Activated naive CD8-positive, alpha-beta T cell treated with anti-CD3 and anti-CD28 coated beads, Interleukin-2, amount 10 ng/mL, durations not matched to agents 7 days and 5 days (primary cell): ENCODE measurements at places on chromosomes 16 and 17. TPM values are rescaled to one million over a fixed set of nuclear protein-coding genes. Genes with fewer than 3 reads are reported as not detected.

NAGS gene
- total RNA-seq, result 1.4 TPM

GRCh38 chr16:10964891-10965326 is 20.5 kb downstream of the CLEC16A start:
- H3K27me3 ChIP-seq, result no peaks in the 10 kb centered on the region
- H3K27ac ChIP-seq, result no peak overlapping the region
- no peak for DNase-seq
- H3K36me3 ChIP-seq, result peaks cover 42% of the 10 kb centered on the region

DNA sequence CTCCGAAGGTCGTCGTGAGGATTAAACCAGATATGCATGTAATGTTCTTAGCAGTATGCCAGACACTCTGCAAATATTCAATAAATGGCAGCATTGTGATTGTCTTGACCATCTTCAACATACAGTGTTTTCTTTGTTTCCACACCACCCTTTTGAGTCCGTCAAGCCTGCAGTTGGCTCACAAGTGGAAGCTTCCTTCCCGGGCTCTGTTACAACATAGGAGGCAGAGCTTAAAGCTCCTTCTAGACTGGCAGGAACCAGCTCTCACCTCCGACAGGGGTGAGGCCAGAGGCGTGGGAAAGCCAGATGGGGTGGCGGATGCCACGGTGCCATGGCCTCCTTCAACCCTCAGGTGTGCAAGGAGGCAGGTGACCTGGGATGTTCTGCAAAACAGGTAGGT is 138.3 kb downstream of the FOXL1 start:
- H3K4me3 ChIP-seq, result no peak overlapping the region
- H3K27ac ChIP-seq, result no peak overlapping the region
- H3K27me3 ChIP-seq, result peaks cover 5% of the 10 kb centered on the region
- no peak for DNase-seq
- no peaks in the 10 kb centered on the region for H3K36me3 ChIP-seq

- DNase-seq, result no peak
- peak overlapping the region; percentile 99 for H3K27ac ChIP-seq
- peak overlapping the region; percentile 94 for H3K4me3 ChIP-seq
- H3K27me3 ChIP-seq, result no peaks in the 10 kb centered on the region
Measured at GRCh38 chr17:35541434-35541833, 4.0 kb upstream of the SLFN12L start.

DNA sequence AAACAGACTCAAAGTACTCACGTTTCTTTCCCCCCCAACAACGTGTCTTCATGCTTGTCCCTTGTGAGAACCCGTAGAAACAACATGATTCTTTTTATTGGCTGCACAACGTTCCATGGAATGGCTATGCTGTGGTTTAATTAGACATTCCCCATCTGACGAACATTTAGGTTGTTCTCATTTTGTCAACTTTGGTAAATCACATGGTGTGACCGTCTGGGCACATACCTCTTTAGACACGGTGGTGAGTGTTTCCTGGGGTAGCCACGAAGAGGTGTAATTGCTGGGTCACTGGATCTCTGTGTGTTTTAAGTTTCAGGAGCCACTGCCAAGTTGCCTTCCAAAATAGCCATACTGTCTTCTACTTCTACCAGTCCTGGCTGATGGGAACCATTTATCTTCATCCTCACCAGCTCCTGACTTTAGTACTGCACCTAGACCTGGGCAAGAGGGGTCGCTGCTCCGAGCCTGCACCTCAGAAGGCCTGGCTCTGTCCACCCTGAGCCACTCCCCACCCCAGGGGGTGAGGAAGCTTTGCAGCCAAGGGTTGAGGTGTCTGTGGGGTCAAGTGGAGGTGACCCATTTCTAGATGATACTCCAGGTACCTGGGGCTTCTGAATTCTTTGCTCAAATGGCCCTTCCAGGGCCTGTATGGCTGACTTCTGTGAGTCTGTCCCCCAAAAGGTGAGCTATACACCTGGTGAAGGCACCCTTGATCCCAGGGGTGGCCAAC is 84.7 kb downstream of the IRX5 start:
- peaks cover 4% of the 10 kb centered on the region for H3K27me3 ChIP-seq
- H3K27ac ChIP-seq, result no peak overlapping the region
- H3K4me3 ChIP-seq, result no peak overlapping the region
- peaks cover 2% of the 10 kb centered on the region for H3K4me1 ChIP-seq
- no peak for DNase-seq

FNDC8 gene
- not detected for total RNA-seq

DNA sequence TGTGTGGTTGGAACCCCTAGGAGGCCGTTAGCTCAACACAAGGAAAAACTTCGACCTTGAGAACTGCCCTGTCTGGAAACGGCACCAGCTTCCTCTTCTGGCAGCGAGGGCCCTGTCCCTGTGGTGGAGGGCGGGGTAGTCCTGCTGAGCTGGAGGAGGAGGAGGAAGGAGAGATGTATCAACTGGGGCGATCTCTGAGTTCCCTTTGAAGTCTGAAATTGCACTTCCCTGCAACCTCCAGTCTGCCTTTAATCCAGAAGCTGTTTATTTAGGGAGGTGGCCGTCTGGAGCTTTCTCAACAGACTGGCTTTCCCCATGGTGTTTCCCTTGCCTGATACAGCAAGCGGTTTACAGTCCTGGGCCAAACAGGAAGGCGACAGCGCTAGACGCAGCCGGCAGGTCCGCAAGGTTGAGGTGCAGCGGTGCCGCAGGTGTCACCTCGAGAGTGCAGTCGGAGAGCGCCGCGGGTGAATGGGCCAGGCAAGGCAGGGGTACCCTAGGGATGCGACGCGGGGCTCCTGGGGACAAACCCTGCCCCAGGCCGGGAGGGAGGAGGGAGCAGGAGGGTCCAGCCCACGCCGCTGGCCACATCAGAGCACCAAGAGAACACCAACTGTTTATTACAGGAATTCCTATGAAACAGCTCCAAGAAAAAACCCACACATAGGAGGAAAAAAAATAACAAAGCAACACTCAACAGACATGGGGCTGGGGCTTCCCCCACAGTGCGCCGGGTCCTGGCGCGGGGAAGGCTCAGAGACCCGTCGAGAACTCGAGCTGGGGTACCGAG is 11.4 kb upstream of the MRPS23 start:
- H3K27ac ChIP-seq, result no peak overlapping the region
- peak; percentile 53 for DNase-seq
- H3K4me1 ChIP-seq, result peaks cover 15% of the 10 kb centered on the region

MEIOB gene
- total RNA-seq, result not detected

KLHL10 gene
- total RNA-seq, result not detected

DNA sequence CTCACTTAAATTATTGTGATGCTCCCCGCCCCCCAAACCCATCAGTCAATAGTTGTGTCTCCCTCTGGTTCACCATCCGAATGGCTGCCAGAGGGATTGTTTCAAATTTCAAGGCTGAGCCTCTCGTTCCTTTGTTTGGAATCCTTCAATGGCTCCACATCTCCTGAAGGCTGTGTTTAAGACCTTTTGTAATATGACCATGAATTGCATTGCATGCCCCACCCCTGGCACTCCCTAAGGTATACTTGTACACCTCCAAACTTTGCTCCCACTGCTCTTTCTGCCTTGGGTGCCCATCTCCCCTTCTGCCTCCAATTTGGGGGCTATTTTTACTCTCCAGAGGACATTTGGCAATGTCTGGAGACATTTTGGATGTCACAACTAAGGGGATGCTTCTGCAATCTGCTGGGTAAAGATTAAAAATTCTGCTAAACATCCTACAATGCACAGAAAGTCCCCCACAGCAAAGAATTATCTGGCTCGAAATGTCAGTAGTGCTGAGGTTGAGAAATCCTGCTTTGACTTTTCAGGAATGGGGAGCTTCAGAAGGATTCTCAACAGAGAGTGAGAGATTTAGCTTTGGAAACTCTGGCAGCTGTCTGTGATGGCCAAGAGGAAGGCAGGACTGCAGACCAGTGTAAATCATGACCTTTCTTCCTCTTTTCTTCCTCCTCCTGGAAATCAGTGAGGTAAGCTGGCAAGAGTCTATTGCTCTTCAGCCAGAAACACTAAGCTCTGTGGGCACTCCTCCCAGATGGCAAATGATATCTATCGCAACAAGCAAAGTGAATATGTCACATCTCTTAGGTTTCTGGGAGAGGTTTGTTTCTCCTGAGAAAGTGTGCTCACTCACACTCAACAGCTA is 8.7 kb upstream of the IL4R start:
- no peak for DNase-seq
- peaks cover 9% of the 10 kb centered on the region for H3K36me3 ChIP-seq
- no peak overlapping the region for H3K4me3 ChIP-seq
- H3K27ac ChIP-seq, result no peak overlapping the region

GRCh38 chr17:15483431-15483830 is 16.0 kb upstream of the CDRT4 start:
- H3K36me3 ChIP-seq, result peaks cover 11% of the 10 kb centered on the region
- no peak for DNase-seq
- H3K27ac ChIP-seq, result no peak overlapping the region
- H3K27me3 ChIP-seq, result no peaks in the 10 kb centered on the region

GNG13 gene
- total RNA-seq, result not detected

GRCh38 chr17:44978807-44979206 is 10.7 kb upstream of the C1QL1 start:
- DNase-seq, result no peak
- H3K27ac ChIP-seq, result no peak overlapping the region
- H3K4me3 ChIP-seq, result no peak overlapping the region

DNA sequence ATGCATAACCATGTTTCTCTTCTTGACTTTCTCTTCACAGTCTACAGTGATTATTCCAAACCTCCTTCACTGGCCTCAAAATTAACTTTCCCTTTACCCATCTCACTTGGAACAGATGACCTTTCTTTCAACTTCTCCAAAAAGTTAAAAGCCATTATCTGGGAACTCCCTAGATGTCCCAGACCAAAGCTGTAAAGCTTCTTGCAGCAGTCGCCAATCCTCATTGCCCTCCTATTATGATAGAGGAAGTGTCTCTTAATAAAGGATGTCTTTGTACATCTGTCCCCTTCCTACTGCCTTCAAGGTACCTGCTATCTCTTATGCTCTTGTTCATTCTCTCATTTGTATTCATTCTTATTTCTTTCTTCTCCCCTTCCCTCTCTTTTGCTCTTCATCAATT is 127.5 kb downstream of the MRTFB start:
- H3K4me3 ChIP-seq, result no peak overlapping the region
- peaks cover 5% of the 10 kb centered on the region for H3K36me3 ChIP-seq
- DNase-seq, result no peak
- H3K4me1 ChIP-seq, result peaks cover 19% of the 10 kb centered on the region
- H3K27me3 ChIP-seq, result no peaks in the 10 kb centered on the region
- no peak overlapping the region for H3K27ac ChIP-seq

MYCBPAP gene
- 4.0 TPM for total RNA-seq

GRCh38 chr17:17906418-17907215 is 65.6 kb downstream of the TOM1L2 start:
- no peak for DNase-seq
- H3K27me3 ChIP-seq, result no peaks in the 10 kb centered on the region
- H3K36me3 ChIP-seq, result peaks cover 6% of the 10 kb centered on the region
- no peak overlapping the region for H3K4me3 ChIP-seq

GRCh38 chr17:50127697-50128361 is 2.1 kb downstream of the SAMD14 start:
- H3K27me3 ChIP-seq, result peaks cover 32% of the 10 kb centered on the region
- no peak for DNase-seq
- H3K4me3 ChIP-seq, result no peak overlapping the region
- H3K27ac ChIP-seq, result no peak overlapping the region

DNA sequence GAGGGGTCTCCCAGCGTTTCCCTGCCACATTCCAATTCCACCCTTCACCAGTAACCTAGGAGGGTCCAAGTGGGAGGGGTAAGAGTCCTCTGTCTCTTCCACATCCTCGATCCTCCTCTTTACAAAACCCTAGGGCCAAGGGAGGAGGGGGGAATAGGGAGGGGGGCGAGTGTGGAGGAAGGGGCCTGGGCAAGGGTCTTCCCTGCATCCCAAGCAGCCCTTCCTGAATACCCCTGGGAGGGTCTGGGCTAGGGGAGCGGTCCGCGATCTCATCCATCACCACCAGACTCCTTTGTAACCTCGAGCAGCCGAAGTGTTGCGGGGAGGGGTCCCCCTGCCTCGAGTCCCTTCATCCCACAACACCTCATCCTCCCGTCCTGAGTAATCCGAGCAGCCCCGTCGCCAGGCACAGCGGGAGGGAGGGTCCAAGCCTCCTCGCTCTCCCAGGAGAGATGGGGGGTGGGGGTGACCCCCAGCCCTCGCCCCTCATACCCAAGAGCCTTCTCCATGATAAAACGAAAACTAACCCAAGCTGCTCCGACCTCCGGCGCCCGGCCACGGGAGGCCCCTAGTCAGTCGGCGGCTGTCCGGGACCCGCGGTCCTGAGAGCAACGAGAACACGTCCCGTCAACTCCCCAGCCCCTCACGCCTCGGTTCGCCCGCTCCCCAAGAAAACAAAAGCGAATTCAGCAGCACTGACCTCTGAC is 502 bp downstream of the SMPD3 start:
- H3K4me3 ChIP-seq, result peak overlapping the region; percentile 77
- peaks cover 9% of the 10 kb centered on the region for H3K4me1 ChIP-seq
- no peak for DNase-seq
- peaks cover 33% of the 10 kb centered on the region for H3K27me3 ChIP-seq

- no peak overlapping the region for H3K4me3 ChIP-seq
- peaks cover 20% of the 10 kb centered on the region for H3K4me1 ChIP-seq
- H3K36me3 ChIP-seq, result no peaks in the 10 kb centered on the region
Measured at GRCh38 chr16:87877942-87878507, 8.7 kb upstream of the SLC7A5 start.

DNA sequence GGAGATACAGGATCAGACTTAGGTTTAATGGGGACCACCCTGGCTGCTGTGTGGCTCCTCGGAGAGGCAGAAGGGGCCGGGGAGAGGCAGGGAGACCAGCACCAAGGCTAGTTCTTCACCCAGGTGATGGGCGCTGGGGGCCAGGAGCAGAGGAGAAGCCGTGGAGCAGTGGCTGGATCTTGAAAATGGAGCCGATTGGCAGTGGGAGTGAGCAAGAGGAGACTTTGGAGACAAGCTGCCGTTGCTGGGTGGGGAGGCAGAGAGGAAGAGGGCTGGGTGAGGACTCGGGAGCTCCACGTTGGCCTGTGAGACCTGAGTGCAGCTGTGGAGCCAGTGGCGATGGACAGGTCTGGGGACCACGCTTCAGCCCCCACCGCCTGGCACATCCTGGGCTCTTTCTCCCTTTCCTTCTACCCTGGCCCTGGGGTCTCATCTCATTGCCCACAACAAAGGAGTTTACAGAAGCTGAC is 9.0 kb downstream of the RAB11FIP4 start:
- H3K36me3 ChIP-seq, result no peaks in the 10 kb centered on the region
- no peaks in the 10 kb centered on the region for H3K4me1 ChIP-seq
- no peak overlapping the region for H3K27ac ChIP-seq
- H3K4me3 ChIP-seq, result no peak overlapping the region

- H3K36me3 ChIP-seq, result no peaks in the 10 kb centered on the region
- no peak overlapping the region for H3K27ac ChIP-seq
- no peak overlapping the region for H3K4me3 ChIP-seq
- H3K4me1 ChIP-seq, result no peaks in the 10 kb centered on the region
Measured at GRCh38 chr17:79646721-79647455, 36.0 kb upstream of the RBFOX3 start.

CTRL gene
- 4.9 TPM for total RNA-seq
